Breast epithelium (tissue), 4 donors: ENCODE measurements at places on chromosomes 12 and 14. TPM values are rescaled to one million over a fixed set of nuclear protein-coding genes. Genes with fewer than 3 reads are reported as not detected.

CAPZA3 gene
- total RNA-seq: 3.5 TPM

ARPC3 gene
- total RNA-seq: 286 TPM

KRT72 gene
- not detected for total RNA-seq

RNASE7 gene
- 3.1 TPM for total RNA-seq

PRB2 gene
- total RNA-seq: not detected

ENDOU gene
- 1.0 TPM for total RNA-seq

LRIG3 gene
- 139 TPM for total RNA-seq

SOX5 gene
- total RNA-seq: 10.5 TPM

ANKRD33 gene
- total RNA-seq: not detected

CCDC63 gene
- total RNA-seq: not detected

PRKAG1 gene
- 50.5 TPM for total RNA-seq

FAIM2 gene
- 1.3 TPM for total RNA-seq

P2RX2 gene
- 0.29 TPM for total RNA-seq

FOXN4 gene
- total RNA-seq: not detected

- no peak for DNase-seq
These were observed 140.6 kb downstream of the EGLN3 start for GRCh38 chr14:33810308-33810707.

GRCh38 chr14:23153851-23154796, 29.3 kb downstream of the SLC7A8 start:
- DNase-seq: peak; percentile 90

DNA sequence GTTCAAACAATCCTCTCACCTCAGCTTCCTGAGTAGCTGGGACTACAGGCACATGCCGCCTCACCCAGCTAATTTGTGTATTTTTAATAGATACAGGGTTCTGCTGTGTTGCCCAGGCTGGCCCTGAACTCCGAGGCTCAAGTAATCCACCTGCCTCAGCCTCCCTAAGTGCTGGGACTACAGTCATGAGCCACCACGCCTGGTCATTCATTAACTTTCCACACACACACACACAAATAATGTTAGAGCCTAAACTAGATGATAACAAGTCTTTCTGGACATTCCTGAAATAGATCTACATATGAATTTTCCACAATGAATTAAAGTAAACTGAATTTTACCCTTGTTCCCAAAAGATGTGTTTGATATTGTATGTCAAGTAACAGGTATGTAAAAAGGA, 776.0 kb downstream of the GALC start:
- no peak for DNase-seq

DNA sequence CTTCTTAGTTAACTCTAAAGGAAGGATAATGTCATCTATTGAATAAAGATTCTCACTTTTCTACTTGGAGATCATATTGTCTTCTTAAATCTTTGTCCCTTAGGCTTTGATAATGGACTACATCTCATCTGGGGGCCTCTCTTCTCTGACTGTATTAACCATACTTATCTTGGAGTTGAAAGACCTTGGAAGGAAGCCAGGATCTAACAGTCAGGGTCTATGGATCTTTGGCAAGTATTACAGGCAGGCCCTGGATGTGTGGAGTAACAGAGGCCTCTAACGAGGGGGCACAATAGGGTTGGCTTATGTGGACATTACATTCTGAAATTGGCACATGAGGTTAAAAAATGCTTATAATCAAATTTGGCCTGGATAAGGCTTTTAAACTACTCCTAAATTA, 513.8 kb downstream of the NRXN3 start:
- no peak for DNase-seq

DNA sequence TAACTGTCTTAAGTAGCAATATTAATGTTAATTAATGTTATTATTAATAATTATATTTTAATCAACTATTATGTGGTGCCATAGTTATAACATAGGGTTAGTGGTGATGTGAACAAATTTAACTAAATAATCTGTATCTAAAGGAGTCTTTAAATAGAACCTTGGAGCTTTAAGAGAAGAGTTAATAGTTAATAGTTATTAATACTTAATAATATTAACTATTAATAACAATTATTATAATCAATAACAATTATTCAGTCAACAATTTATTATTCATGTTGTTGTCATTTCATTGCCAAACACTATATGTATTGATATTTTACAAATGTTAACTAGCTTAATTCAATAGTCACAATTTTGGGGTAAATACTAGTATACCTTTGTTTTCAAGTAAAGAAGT, 58.2 kb downstream of the SLC16A7 start:
- DNase-seq: no peak

- no peak for DNase-seq
These were observed 6.6 kb downstream of the DCAF4 start for GRCh38 chr14:72932893-72933292.

DNA sequence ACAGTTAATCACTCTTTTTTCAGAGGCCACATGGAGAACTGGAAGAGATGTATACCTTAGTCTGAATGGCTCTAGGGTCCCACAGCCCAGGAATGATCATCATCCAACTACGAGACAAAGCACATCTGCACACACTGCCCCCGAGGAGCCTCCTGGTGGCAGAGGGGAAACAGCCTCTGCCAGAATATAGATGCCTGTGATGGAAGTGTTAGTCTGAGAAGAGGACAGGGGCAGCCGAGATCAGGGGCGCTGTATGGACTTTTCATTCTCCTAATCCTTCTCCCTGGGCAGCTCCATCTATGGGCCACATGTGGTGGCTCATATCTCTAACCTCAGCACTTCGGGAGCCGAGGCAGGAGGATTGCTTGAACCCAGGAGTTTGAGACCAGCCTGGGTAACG, 82.8 kb upstream of the CAPRIN2 start:
- DNase-seq: no peak

- no peak for DNase-seq
These were observed 19.1 kb downstream of the TSPAN11 start for GRCh38 chr12:30945443-30946164.

DNA sequence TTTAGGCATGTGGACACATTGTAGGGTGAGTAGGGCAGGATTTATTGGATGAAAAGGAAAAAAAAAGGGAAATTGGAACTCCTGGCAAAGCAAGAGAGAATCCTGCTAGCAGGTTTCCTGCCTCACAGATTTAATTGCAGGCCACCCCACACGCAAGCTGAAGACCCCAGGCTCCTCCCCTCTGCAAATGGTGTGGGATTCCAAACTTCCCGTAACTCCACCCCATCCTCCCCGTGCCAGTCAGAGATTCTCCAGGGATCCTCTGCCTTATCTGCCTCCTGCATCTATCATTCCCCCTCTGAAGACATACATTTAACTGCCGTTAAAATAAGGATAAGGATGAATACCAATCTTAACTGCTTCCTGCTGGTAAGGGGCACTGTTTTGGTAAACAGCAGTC, 249.8 kb upstream of the GARIN2 start:
- DNase-seq: no peak

GRCh38 chr12:113470871-113471618, 626 bp downstream of the LHX5 start:
- DNase-seq: no peak

- no peak for DNase-seq
These were observed 243.0 kb upstream of the PDE3A start for GRCh38 chr12:20125276-20125798.

DNA sequence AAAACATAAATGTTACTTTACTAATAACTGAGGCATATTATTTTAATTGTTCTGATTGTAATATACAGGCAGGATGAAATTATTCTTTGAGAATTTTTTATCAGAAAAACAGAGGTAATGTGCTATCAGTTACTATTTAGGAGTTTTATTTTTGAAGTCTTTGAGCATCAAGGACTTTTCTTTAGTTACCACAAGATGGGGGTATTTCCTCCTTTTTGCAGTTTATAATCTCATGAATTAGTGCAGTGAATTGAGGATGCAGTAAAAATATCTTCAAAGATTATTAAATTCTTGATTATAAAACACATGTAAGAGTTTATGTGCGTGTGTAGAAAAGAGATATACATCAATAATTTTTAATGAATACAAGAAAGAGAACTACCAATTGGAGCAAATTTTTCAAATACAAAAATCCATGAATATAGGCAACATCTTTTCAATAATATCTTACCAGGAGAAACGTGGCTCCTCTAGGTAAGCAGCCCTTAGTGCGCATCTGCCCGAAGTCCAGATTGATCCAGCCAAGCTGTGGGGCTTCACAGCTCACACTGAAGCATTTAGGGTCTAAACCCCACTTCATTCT, 71.6 kb downstream of the ERGIC2 start:
- no peak for DNase-seq
